ENCODE measurements at places on chromosomes 2 and 18.

DNA sequence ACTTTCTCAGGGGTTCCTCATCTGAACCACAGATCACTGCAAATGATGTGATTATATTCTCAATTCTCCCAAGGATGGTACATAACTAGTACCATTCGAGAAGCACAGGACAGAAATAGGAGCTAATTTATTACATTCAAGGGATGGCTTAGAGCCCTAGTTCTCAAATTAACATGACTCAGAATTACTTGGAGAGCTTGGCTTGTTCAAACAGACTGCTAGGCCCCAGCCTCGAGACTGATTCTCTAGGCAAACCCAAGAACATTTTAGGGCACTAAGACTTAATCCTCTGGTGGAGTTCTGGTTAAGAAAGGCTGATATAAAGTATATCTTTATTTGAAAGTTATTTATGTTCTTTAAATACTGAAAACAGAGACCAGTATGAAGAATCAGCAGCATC is 35.8 kb downstream of the HIBCH start:
- no peak overlapping the region for H3K27ac ChIP-seq
- H3K4me1 ChIP-seq = no peaks in the 10 kb centered on the region
- no peaks in the 10 kb centered on the region for H3K27me3 ChIP-seq

DNA sequence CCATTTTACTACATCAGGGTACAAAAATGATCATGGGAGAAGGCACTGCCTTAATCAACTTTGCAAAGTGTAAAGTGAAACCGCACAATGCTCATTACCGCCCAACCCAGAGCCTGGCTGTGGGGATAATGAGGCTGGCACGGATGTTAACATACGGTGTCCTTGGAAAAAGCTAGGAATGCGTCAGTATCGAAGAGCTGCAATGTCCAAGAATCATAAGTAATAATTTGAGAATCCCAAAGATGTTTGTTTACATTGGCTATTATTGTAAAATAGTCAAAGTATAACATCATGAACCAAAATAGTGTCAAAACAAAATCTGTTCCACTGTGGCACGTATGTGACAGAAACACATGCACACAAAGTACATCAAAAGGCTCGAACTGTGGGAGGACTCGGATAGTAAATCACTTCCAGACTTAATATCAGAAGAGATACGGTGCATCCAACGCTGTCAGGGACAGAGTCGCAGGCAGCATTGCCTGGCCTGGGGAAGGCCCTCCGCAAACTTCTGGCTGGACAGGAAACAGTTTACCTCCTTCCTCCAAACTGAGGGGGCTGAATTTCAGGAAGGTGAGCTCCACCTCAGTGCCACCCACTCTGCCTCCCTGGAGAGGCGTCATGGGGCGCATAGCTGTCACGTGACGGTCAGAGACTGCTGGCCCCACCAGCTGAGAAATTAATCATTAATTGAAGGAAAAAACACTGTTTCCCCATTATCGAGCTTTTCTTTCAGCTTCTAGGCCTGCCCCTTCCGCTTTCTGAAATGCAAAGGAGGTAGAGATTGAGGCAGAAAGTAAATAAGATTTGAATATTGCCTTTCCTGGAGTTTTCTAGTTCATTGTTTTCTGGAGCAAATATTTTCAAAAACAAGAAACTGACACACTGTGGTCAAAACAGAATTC is 1.8 kb upstream of the ID2 start:
- H3K27ac ChIP-seq = peak overlapping the region; percentile 99
- H3K36me3 ChIP-seq = peaks cover 11% of the 10 kb centered on the region
- H3K27me3 ChIP-seq = no peaks in the 10 kb centered on the region
- DNase-seq = peak; percentile 92

- peak; percentile 19 for DNase-seq
- H3K4me1 ChIP-seq = no peaks in the 10 kb centered on the region
- H3K27me3 ChIP-seq = no peaks in the 10 kb centered on the region
- no peak overlapping the region for H3K27ac ChIP-seq
These were observed 238.8 kb downstream of the IKZF2 start for GRCh38 chr2:212912445-212913103.

DNA sequence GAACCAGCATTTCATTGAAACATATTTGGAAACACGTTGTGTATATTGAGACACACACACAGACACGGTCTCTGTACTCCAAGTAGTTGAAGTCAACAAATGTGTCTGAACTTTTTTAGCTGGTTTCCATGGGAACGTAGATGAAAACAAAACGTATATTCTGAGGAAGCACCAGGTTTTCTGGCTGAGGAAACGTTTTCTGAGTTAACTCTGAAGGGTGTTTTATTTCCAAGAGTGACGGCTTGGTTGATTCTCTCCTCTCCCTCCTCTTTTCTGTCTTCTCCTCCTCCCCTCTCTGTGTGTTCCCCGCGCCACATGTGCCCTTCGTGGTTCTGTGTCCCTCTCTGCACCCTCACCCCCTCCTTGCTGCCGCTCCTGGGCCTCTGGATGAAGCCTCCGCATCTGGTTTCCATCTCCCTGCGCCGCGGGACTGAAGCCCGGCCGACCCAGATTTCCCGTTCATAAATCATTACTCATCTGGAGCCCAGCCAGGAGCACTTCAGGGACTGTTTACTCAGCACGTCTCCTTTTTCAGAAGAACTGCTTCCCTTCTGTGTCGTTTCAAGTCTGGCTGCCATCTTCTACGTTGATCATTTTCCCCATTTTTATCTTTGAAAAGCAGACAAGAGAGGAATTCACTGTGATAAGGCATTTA is 122.7 kb downstream of the COL6A3 start:
- H3K27me3 ChIP-seq = no peaks in the 10 kb centered on the region
- H3K27ac ChIP-seq = peak overlapping the region; percentile 47
- H3K4me3 ChIP-seq = no peak overlapping the region
- DNase-seq = peak; percentile 91
- peaks cover 23% of the 10 kb centered on the region for H3K4me1 ChIP-seq

GRCh38 chr18:46395795-46396194 is 261.2 kb downstream of the LOXHD1 start:
- no peaks in the 10 kb centered on the region for H3K4me1 ChIP-seq
- H3K4me3 ChIP-seq = no peak overlapping the region
- no peaks in the 10 kb centered on the region for H3K36me3 ChIP-seq
- H3K27ac ChIP-seq = no peak overlapping the region

GRCh38 chr18:59916746-59917145 is 16.9 kb downstream of the PMAIP1 start:
- H3K27ac ChIP-seq = no peak overlapping the region
- H3K36me3 ChIP-seq = no peaks in the 10 kb centered on the region
- H3K4me1 ChIP-seq = no peaks in the 10 kb centered on the region
- H3K27me3 ChIP-seq = no peaks in the 10 kb centered on the region
- H3K4me3 ChIP-seq = no peak overlapping the region

DNA sequence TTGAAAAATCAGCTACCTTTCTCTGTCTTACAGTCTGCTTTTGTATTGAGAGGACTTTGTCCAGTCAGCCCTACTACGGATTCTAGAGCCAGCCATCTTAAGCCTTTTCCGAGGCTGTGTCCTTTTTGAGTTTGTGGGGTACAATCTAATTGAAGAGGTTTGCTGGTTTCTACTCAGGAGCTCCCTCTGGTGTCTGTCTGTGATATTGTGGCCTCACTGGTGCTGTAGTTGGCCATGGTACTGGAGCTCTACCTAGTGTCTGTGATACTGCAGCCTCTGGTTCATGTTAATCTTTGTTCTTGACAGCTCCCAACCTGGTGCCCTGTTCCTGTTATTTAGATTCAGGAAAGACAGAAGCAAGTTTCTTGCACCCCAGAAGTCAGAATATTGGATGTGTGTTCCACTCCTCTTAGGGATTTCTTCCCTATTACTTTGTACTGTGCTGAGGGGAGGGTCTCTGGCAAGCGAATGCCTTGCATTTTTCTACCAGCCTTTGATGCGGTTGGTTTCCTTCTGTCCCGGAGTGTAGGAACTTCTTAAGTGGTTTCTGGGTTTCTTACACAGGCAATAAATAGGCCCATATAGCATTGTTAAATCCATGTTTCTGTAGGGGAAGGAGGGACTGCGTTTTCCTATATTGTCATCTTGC is 78.5 kb downstream of the ACSL3 start:
- H3K27me3 ChIP-seq = no peaks in the 10 kb centered on the region
- H3K4me1 ChIP-seq = no peaks in the 10 kb centered on the region
- H3K36me3 ChIP-seq = peaks cover 20% of the 10 kb centered on the region
- no peak overlapping the region for H3K27ac ChIP-seq
- DNase-seq = peak; percentile 12

DNA sequence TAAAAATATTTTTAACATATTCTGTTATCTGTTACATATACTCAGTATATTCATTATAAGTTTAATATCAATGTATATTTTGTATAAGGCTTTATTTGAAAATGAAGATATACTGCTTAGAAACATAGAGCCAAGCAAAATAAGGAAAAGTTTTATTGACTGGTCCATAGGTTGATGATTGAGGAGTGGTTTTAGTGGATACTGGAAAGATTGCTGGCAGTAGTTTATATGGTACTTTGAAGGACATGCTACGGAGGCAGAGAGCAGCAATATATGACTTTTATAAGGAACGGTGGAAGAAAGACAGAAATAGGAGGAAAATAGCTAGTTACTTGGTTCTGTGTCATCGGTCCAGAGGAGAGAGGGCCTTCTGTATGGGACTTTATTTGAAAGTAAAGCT is 92.4 kb downstream of the ZNF236 start:
- H3K4me1 ChIP-seq = no peaks in the 10 kb centered on the region
- peaks cover 75% of the 10 kb centered on the region for H3K36me3 ChIP-seq
- DNase-seq = no peak
- no peak overlapping the region for H3K27ac ChIP-seq
- H3K27me3 ChIP-seq = no peaks in the 10 kb centered on the region

- H3K27ac ChIP-seq = no peak overlapping the region
- DNase-seq = no peak
These were observed 78.9 kb downstream of the EHD3 start for GRCh38 chr2:31312898-31313297.

DNA sequence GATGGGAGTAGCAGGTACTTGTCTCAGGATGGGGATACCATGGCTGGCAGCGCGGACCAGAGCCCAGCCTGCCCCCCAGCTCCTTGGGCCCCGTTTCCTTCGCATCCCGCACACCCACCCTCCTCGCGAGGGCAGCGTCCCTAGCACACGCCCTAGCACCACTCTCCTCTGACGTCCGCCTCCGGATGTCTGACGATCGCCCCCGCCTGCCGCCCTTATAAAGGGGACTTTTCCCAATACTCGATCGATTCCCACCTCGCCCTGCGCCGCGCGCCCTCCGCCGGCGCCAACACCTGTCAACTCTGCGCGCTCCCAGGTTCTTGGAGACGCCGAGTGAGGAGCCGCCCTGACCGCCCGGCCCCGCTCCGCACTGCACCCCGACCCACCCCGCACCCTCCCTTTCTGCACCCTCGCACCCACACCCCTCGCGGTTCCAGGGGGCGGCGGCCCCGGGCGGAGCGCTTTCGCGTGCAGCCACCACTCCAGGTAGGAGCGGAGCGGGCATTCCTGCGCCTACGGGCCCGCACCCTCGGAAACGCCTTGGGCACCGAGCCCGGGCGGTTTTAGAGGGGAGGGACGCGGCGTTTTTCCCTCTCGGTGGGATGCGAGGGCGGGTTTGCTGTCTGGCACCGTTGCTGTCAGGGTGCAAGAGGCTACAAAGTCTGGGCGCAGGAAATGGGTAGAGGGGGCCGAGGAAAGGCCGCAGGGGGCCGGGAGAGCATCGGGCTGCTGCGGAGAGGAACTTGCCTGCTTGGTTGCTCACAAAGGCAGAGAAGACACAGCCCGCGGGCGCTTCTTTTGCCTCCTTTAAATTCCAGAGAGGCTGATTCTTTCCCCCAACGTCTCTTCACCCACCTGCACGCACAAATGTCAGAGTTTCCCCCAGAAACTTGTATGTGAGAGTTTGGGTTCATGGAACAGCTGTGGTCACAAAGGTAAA is at the start of gene SLC5A7:
Gene SLC5A7, plus strand, starts transcription at position 247 of the 940 bp plus-strand sequence. CDS start 1,632 bp downstream, outside the sequence.
- no peaks in the 10 kb centered on the region for H3K4me1 ChIP-seq
- DNase-seq = peak; percentile 16
- peak within 1 kb of the TSS; percentile 12 for H3K4me3 ChIP-seq

- no peaks in the 10 kb centered on the region for H3K36me3 ChIP-seq
- DNase-seq = no peak
- H3K4me1 ChIP-seq = peaks cover 24% of the 10 kb centered on the region
- no peak overlapping the region for H3K4me3 ChIP-seq
- H3K27ac ChIP-seq = no peak overlapping the region
These were observed 13.6 kb downstream of the CDH2 start for GRCh38 chr18:28163201-28163775.

DNA sequence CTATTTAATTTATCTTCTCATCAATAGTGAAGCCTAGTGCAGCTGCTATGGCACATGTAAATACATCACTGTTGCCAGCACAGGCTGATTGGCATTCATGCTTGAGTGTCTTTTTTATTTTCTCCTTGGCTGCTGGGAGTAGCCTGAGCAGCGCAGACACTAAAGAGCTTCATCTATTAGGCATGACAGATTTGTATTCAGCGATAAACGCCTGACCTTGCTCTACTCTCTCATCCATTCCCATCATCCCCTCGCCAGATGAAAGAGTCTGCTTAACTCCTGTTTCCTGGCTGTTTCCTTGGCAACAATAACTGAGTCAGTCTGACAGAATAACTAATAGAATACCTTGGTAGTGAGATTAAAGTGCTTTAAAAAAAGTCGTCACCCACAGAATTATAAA is 753.6 kb downstream of the DCC start:
- H3K4me3 ChIP-seq = no peak overlapping the region
- no peaks in the 10 kb centered on the region for H3K4me1 ChIP-seq
- no peak for DNase-seq
- H3K27me3 ChIP-seq = no peaks in the 10 kb centered on the region

DNA sequence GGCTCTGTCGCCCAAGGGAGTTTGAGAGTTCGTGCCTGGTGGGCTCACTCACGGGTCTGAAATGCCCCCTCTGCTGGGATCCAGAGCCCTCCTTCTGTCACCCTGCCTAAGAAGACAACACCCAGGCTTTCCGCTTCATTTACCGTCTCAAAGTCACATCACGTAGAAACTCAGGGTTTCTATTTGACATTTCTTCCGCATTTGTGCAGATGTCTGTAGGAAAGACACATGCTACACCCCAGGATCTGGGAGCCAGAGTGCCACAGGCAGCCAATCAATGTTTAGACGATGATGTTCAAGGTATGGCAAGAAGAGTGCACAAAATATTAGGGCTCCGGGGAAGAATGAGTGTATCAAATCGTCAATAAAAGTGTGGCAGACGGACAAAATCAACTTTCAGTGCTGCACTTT is 24.4 kb upstream of the ACKR3 start:
- no peak for DNase-seq
- no peak overlapping the region for H3K27ac ChIP-seq
- H3K4me3 ChIP-seq = no peak overlapping the region
- H3K27me3 ChIP-seq = no peaks in the 10 kb centered on the region
- H3K36me3 ChIP-seq = no peaks in the 10 kb centered on the region
- H3K4me1 ChIP-seq = peaks cover 6% of the 10 kb centered on the region

GRCh38 chr2:63500398-63500797 is 87.9 kb downstream of the WDPCP start:
- no peaks in the 10 kb centered on the region for H3K36me3 ChIP-seq
- DNase-seq = no peak
- no peak overlapping the region for H3K27ac ChIP-seq
- no peaks in the 10 kb centered on the region for H3K27me3 ChIP-seq
- no peaks in the 10 kb centered on the region for H3K4me1 ChIP-seq

GRCh38 chr2:207334301-207334623 is 168.5 kb upstream of the KLF7 start:
- peak overlapping the region; percentile 26 for H3K27ac ChIP-seq
- H3K27me3 ChIP-seq = peaks cover 3% of the 10 kb centered on the region
- no peak overlapping the region for H3K4me3 ChIP-seq
- H3K36me3 ChIP-seq = no peaks in the 10 kb centered on the region
- no peaks in the 10 kb centered on the region for H3K4me1 ChIP-seq

GRCh38 chr2:60337142-60337497 is 216.3 kb downstream of the BCL11A start:
- no peaks in the 10 kb centered on the region for H3K36me3 ChIP-seq
- DNase-seq = no peak
- no peak overlapping the region for H3K27ac ChIP-seq
- no peaks in the 10 kb centered on the region for H3K27me3 ChIP-seq
- H3K4me1 ChIP-seq = no peaks in the 10 kb centered on the region
- no peak overlapping the region for H3K4me3 ChIP-seq
